Activated T-helper 1 cell treated with anti-CD3 and anti-CD28 coated beads, Interleukin-12 subunit alpha, Interleukin-12 subunit beta, Interleukin-2, Interleukin-4 antibody, amounts not matched to agents 30 ng/mL and 10 ng/mL and 1 ng/mL, durations not matched to agents 14 hours and 24 hours and 36 hours (primary cell): ENCODE measurements at places on chromosomes 12 and 14. TPM values are rescaled to one million over a fixed set of nuclear protein-coding genes. Genes with fewer than 3 reads are reported as not detected.

GRCh38 chr12:101829639-101830366 lies 956 bp downstream of the GNPTAB start:
- no peak for DNase-seq

DNA sequence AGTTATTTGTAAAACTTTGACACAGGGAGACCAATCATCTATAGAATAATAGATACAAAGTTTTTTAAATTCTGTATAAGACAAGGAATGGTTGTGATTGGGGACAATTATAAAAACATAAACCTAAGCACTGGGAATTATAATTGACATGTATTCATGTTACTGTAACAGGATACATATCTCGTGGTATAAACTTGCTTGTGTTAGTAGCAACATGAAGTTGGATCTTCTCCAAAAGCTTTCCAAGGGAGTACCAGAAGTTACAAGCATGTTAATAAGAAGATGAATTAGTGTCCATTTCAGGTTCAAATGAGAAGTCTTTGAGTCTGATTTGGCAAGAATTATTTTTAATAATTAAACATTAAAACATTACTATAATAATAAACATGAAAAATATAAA lies 42.2 kb downstream of the CDKL1 start:
- no peak for DNase-seq

KRT76 gene
- not detected in 2 replicates for total RNA-seq

CKB gene
- 13.7 and 16.0 TPM in 2 replicates for total RNA-seq

HVCN1 gene
- 13.8 and 16.7 TPM in 2 replicates for total RNA-seq

DNA sequence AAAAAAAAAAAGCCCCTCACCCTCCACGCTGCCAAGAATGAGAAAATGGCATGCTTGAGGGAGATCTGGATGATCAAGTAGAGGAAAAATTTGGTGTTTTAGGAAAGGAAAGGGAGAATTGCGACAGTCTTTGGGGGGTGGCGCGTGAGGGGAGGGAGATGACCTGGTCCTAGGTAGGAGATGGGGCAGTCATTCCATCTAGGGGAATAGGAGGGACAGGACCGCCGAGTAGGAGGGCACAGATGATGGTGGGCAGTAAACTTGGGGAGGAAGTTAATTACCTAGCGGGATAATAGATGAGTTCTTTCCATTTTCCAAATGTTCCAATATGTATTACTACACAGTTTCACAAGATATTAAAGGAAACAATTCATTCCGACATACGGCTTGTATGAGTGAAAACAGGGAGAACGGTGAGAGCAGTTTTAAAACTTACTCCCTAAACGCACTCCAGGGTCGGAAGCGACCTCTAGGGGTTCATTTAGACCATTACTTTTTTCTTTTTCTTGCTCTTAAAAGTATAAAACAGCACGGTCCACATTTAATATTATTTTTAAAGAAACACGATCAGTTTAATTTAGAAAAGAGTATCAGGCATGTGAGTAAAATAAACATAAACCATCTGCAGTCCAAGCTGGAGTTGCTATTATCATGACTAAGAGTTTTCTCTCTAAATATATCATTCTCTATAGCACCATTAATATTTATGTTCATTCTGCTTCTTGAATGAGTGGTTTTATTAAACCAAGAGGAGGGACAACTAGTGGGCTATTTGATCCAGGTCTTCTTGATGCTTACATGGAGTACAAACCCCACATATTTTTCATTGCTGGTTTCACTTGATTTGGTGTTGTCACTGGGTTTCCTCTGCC lies 3.0 kb upstream of the FNTB start:
- no peak for DNase-seq

GRCh38 chr12:15544589-15544988 lies 222.3 kb downstream of the PTPRO start:
- DNase-seq: no peak

DNA sequence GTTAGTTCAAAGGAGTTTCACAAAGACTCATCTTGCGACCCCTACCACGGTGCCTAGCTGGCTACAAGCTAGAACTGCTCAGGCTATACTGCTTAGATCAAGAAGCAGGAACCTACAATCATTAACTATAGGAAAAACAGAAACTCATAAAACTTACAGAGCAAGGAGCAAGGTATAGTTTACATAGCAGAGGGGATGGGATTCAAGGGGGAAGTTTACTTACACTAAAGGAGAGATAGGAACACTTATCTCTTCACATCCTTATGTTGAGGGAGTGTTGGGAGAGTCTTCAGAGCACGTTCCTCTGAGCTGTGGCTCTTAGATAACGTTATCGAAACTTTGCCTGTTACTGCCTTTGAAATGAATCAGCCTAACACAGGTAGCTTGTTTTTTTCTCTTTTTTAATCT lies 58.1 kb downstream of the FSCB start:
- DNase-seq: no peak

HAL gene
- 0.37 and 0.65 TPM in 2 replicates for total RNA-seq

- no peak for DNase-seq
Measured at GRCh38 chr12:99130808-99131553, 485.9 kb downstream of the APAF1 start.

- peak; percentile 46 for DNase-seq
Measured at GRCh38 chr14:64880221-64881121, 764 bp upstream of the SPTB start.

GRCh38 chr14:93012951-93013719 lies 90.2 kb downstream of the CHGA start:
- DNase-seq: no peak

ART4 gene
- not detected in 2 replicates for total RNA-seq

KRT82 gene
- total RNA-seq: not detected in 2 replicates

DNA sequence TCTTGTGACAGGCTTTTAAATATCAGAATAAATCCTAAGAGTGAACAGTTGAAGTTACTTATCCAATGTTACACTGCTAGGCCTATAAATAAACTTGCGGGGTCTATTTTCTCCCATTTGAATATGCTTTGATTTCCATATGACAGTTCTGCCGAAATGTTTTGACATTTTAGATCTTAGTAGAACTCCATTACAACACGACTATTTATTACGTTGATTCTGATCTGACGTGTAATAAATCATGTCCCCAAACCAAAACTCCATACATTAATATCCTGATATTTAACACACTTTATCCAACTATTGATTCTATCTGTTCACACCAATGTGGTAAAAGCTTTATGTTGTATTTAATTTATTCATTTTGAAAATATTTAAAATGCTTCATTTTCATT lies 16.1 kb upstream of the NEMF start:
- no peak for DNase-seq

- DNase-seq: no peak
Measured at GRCh38 chr12:113090740-113091139, 34.2 kb downstream of the DTX1 start.

- no peak for DNase-seq
Measured at GRCh38 chr12:56165369-56165768, 7.2 kb downstream of the MYL6 start.

DBX2 gene
- not detected in 2 replicates for total RNA-seq

ANKS1B gene
- total RNA-seq: 2.8 TPM in 2 replicates

- no peak for DNase-seq
Measured at GRCh38 chr12:9066755-9067423, 48.8 kb downstream of the A2M start.

SERPINA5 gene
- total RNA-seq: not detected in 2 replicates

MYH6 gene
- 0.52 and 0.59 TPM in 2 replicates for total RNA-seq

DNA sequence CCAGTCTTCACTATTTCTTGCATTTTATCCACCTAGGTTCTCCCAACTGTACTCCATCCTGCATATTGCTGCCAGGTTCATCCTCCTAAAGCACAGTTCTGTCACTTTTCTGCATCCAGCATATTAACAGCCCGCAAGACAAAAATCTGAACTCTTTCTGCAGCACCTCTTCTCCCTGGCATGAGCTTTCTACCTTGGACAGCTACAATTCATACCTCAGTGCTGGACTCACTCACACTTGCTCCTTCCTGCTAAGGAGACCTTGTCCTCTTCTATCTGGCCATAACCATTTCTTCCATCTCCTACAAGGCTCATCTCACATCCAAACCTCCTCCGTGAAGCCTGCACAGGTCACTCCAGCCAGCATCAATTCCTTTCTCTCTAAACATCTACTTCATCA lies 170.1 kb upstream of the GRIP1 start:
- no peak for DNase-seq

DNA sequence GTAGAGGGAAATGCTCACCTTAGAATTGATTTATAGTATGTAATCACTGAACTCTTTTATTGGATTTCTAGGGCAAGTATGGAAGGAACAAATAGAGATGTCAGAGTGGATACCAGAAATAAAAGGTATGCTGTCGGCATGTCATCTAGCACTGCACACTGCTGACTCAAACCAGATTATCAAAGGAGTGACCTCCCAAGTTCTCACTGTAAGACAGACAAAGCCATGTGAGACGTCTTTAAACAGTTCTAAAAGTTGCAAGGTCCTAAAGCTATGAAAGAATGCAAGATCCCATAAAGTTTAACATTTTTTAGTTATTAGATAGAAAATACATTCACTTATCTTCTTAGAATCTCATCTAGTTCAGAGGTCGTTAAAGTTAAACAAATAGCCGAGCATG lies 70.0 kb upstream of the CPM start:
- no peak for DNase-seq

GRCh38 chr12:6363330-6364043 lies 11.9 kb downstream of the SCNN1A start:
- DNase-seq: peak; percentile 30

POTEM gene
- total RNA-seq: not detected in 2 replicates

DNA sequence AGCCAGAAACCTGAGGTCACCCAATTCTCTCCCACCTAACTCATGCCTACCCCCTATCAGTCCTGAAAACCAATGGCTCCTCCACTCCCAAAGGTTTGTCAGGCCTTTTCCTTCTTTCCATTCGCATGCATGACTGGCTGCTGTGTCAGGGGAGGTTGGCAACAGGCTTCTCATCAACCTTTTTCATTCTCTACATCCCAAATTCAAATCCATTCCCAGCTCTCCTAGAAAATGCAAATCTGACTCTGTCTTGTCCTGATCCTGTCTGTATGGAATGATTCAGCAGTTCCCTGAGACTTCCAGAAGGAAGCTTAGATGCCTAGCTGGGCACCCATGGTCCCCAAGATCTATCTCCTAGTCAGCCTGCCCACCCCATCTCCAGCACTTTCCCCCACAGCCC lies 5.0 kb upstream of the CTDSP2 start:
- DNase-seq: no peak
